ENCODE measurements at places on chromosomes 11 and 22. TPM values are rescaled to one million over a fixed set of nuclear protein-coding genes. Genes with fewer than 3 reads are reported as not detected.

The HBB gene
- total RNA-seq, result not detected

The TIGD3 gene
- 1.2 TPM for total RNA-seq

DNA sequence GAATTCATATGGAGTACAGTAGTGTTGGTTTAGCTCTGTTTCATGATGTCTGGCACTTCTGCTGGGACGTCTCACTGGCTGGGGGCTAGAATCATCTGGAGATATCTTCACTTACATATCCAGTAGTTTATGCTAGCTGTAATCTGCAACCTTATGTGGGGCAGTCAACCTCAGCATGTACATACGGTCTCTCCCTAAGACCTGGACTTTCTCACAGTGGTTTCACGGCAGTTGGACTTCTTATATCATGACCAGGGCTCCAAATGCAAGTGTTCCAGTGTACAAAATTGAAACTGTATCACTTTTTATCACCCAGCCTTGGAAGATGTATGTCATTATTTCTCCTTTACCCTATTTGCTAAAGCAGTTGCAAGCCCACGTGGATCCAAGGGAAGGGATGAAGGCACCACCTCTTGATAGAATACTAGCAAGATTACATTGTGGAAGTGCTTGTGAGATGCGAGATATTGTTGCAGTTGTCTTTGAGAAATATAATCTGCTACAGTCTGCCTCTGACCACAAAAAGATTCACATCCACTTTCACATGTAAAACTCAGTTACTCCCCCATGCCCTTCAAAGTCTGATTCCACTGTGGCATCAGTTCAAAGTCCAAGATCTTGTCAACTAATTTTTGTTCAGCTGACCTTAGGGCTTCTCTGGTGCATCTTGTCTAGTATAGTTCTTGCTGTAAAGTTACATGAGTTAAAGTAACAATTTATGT lies 316.6 kb upstream of the NCAM1 start:
- H3K4me3 ChIP-seq, result no peak overlapping the region
- peaks cover 4% of the 10 kb centered on the region for H3K27me3 ChIP-seq
- H3K36me3 ChIP-seq, result no peaks in the 10 kb centered on the region
- no peaks in the 10 kb centered on the region for H3K4me1 ChIP-seq

DNA sequence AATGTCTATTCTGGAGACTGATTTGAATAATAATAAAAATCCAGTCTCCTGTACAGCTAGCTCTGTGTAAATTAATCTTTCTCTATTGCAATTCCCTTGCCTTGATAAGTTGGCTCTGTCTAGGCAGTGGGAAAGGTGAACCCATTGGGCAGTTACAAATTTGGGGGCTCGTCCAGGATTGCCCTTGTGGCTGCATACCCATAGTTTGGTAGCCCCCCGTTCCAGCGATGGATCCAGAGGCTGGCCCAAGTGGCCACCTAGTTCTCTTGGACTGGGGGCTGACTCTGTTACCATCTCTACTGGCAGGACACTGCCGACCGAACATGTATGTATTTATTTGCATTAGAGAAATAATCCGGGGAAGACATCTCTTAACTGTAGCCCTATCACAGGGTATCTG lies 326.2 kb upstream of the PDGFD start:
- peaks cover 10% of the 10 kb centered on the region for H3K4me1 ChIP-seq
- H3K36me3 ChIP-seq, result no peaks in the 10 kb centered on the region
- H3K27me3 ChIP-seq, result no peaks in the 10 kb centered on the region
- no peak for DNase-seq

DNA sequence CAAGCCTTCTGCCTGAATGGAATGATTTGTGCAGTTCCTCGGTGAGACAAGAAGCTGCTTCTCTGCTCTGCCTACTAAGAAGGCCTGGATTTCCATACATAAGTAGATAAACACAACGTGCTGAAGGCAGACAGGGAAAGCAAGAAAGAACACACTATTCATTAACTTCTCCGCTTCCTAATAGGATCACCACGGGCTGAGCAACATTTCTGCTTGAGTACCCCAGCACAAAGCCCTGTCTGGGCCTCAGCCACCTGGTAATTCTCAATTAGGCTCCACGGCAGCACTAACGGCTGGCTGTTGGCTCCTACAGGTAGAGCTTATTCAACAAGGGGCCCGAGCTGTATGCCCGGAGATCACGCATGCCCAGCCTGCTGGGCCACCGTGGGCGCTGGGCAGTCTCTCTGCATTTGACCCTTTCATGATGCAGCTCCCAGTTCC lies 1156.6 kb downstream of the TBC1D22A start:
- H3K4me3 ChIP-seq, result no peak overlapping the region
- peaks cover 6% of the 10 kb centered on the region for H3K27me3 ChIP-seq
- H3K36me3 ChIP-seq, result no peaks in the 10 kb centered on the region

- H3K4me3 ChIP-seq, result no peak overlapping the region
- H3K27ac ChIP-seq, result no peak overlapping the region
- H3K36me3 ChIP-seq, result no peaks in the 10 kb centered on the region
- H3K4me1 ChIP-seq, result no peaks in the 10 kb centered on the region
- DNase-seq, result no peak
Measured at GRCh38 chr11:21909145-21909544, 283.7 kb upstream of the ANO5 start.
